Stimulated activated CD4-positive, alpha-beta T cell treated with anti-CD3 and anti-CD28 coated beads, Interleukin-1b, Interleukin-23, amount 100 ng/mL, for 1 hour (primary cell): ENCODE measurements at places on chromosomes 3 and 15.

DNA sequence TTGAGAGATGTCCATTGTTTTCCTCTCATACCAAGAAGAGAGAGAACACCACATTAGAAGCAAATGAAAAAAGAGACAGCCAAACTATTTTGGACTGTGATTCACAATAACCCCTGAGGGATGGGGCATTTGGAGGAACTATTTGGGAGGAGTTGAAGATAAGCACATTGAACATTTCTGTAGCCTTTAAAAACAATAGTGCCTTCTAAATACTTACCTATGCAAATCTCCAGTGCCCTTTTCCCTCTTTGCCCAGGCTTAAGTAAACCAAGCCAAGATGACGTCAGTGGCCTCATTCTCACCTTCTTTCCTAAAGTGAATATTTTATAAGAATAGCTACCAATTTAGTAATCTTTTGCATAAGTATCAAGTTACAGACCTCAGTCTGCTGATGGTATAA, 89.7 kb upstream of the COL8A1 start:
- no peak for DNase-seq

GRCh38 chr3:188233320-188233719, 79.4 kb downstream of the LPP start:
- DNase-seq, result no peak

- DNase-seq, result no peak
Observed at GRCh38 chr3:107184375-107184774, 192.9 kb upstream of the CCDC54 start.

- no peak for DNase-seq
Observed at GRCh38 chr3:186340204-186340603, 21.8 kb downstream of the DGKG start.

DNA sequence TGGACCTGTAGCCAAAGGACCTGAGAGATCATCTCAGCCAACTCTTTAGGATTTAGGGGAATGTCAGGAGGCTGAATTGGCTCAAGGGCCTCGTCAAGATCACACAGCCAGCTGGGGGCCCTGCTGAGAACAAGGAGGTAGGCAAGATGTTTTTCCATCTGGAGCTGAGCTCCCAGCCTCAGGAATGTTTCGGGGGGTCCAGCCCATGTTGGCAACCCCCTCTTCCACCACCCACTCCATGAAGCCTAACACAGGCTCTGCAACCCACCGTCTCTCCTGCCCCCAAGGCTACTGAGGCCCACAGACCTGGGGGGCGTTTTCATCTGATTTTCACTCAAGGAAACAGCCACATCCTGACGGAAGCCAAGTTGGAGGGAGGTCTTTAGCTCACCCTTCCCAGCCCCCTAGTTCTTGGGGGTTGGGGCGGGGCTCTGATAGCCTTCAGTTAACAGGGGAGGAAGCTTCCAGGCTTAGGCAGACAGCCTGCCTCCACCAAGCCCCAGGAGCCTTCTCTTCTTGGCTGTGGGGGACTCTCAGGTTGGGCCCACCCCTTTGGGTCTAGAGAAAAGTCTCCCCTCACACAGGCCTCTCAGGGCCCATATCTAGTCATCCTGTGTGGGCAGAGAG, 48.8 kb downstream of the EPHB3 start:
- no peak for DNase-seq

- no peak for DNase-seq
Observed at GRCh38 chr3:186267758-186268157, 94.3 kb downstream of the DGKG start.

DNA sequence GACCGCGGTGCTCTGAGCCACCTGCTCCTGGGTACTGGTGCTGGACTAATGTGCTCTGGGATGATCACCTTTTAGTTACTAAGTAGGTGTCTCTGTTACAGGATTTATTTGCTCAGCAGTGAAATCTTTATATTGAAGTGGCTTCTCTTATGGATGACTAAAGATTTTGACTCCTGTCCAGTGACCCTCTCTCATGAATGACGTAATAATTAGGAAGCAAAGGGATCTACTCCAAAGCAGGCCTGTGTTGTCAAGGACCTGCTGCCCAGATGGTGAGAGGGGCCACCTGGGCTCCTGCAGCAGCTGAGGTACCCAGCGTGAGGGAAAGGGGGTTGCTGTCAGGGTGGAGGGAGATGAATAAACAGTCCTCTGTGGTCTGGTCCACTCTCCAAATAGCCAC, 263.6 kb downstream of the GABRG3 start:
- no peak for DNase-seq

GRCh38 chr3:37338500-37338899, 164.1 kb upstream of the LRRFIP2 start:
- DNase-seq, result no peak

- DNase-seq, result no peak
Observed at GRCh38 chr15:26087881-26088280, 224.8 kb upstream of the ATP10A start.

DNA sequence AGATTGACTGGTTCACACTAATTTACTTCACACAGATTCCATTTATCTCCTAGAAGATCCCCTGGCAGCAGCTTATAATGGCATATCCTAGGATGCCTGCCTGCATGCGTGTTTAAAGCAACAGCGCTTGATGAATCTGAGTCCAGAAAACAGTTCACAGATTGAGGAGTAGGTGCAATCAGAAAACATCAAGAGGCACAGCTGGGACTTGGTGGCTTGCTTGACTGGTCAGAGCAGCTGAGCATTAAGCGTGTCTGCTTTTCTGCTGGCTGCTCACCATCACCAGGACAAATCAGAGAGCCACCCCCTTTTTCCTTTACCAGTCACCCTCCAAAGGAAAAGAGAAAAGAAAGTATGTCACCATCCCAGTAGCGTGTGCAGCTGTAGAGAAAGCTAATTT, 223.6 kb downstream of the WDR72 start:
- no peak for DNase-seq

- DNase-seq, result no peak
Observed at GRCh38 chr3:54157860-54158259, 35.5 kb downstream of the CACNA2D3 start.

- DNase-seq, result no peak
Observed at GRCh38 chr3:79490165-79491028, 277.4 kb downstream of the ROBO1 start.

DNA sequence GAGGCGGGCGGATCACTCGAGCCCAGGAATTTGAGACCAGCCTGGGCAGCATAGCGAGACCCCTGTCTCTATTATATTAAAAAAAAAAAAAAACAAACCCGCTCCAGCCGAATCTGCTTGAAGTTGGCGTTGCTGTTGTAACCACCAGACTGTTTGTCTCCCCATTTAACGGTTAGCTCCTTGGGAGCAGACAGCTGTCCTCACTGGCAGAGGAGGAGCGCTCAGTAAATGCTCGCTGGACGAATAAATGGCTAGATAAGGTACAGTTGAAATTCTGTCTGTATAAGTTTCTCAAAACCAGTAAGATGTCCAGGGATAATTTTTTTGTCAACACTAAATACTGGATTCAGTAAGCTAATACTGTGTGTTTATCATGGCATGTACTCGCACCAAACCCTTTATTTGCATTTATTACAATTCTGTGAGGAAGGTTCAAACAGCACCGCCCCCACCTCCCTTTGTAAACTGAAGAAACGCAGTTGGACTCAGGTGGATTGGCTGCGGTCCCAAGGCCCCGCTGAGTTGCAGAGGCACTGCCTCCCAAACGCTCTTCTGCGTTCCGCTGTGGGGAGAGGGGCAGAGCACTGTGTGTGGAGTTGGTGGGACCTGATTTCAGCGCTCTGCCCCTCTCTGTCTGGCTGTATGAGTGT, 1.1 kb downstream of the RCCD1 start:
- DNase-seq, result no peak
